Ascending aorta (tissue), 2 donors: ENCODE measurements at places on chromosomes 11 and 22. TPM values are rescaled to one million over a fixed set of nuclear protein-coding genes. Genes with fewer than 3 reads are reported as not detected.

SLC22A25 gene
- total RNA-seq, result not detected

NADSYN1 gene
- total RNA-seq, result 33.3 TPM

RIC3 gene
- total RNA-seq, result 5.3 TPM

NLRP14 gene
- total RNA-seq, result not detected

DNA sequence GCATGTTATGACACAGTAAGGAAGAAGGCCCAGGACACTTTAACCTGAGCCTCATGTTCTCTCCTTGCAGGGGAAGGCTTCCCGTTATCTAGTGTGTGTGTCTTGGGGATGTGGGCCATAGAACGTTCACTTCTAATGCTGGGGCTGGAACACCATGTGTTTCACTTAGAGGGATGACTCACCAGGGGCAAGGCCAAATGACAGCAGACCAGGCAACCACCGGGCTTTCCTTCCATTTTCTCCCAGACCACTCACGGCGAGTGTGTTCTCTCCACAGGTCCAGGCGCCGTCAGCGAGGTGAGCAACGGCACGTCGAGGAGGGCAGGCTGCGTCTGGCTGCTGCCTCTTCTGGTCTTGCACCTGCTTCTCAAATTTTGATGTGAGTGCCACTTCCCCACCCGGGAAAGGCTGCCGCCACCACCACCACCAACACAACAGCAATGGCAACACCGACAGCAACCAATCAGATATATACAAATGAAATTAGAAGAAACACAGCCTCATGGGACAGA is 964.4 kb downstream of the NTM start:
- H3K4me3 ChIP-seq, result no peak overlapping the region
- H3K27me3 ChIP-seq, result no peaks in the 10 kb centered on the region
- no peak for DNase-seq
- no peak overlapping the region for H3K27ac ChIP-seq
- no peaks in the 10 kb centered on the region for H3K4me1 ChIP-seq

DNA sequence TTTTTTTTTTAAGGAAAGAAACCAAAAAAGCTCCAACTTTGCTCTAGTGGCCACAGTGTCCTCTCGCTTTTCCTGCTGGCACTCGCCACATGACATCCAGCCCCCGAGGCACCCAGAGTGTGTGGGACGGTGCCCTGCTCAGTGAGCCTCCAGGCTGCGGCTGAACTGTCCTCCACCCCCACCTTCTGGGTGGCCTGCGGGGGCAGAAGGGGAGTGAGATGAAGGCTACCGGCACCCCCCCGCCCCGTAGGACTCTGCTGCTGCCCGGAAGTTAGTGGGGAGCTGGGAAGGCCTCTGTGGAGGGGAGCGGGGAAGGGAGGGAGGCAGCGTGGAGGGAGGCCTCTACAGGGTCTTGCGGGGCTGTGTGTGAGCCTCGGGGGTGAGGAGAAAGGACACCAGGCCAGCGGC is 264.4 kb downstream of the CTTN start:
- no peak overlapping the region for H3K4me3 ChIP-seq
- no peak overlapping the region for H3K27ac ChIP-seq
- DNase-seq, result no peak
- peaks cover 5% of the 10 kb centered on the region for H3K27me3 ChIP-seq
- no peaks in the 10 kb centered on the region for H3K4me1 ChIP-seq

DNA sequence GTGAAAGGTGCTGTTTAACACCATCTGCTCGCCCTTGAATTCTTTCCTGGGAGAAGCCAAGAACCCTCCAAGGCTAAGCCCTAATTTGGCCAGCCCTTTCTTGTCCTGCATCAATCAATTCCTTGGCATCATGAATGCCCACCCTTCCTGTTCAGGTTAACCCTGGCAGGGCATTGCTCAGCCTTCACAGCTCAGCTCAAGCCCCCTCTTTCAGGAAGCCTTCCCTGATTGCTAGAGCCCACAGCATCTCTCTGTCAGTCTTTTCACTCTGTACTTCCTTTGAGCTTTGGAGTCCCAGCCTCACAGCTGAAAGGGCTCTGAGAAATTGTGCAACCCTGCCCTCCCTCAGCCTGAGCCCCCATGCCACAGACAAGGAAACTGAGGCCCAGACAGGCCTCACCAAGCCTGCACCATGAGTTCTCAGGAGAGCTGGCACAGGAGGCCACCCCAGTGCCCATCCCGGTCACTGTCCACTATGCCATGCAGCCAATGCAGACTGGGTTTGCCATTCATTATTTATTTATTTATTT is 16.9 kb downstream of the RPL3 start:
- no peak for DNase-seq
- H3K4me3 ChIP-seq, result no peak overlapping the region
- H3K27me3 ChIP-seq, result no peaks in the 10 kb centered on the region
- H3K36me3 ChIP-seq, result no peaks in the 10 kb centered on the region
- peaks cover 5% of the 10 kb centered on the region for H3K4me1 ChIP-seq

- H3K27ac ChIP-seq, result no peak overlapping the region
- no peaks in the 10 kb centered on the region for H3K36me3 ChIP-seq
- no peak overlapping the region for H3K4me3 ChIP-seq
- no peaks in the 10 kb centered on the region for H3K27me3 ChIP-seq
- no peaks in the 10 kb centered on the region for H3K4me1 ChIP-seq
Measured at GRCh38 chr22:49023161-49023878, 804.4 kb downstream of the BRD1 start.

- no peaks in the 10 kb centered on the region for H3K4me1 ChIP-seq
- H3K4me3 ChIP-seq, result no peak overlapping the region
- no peaks in the 10 kb centered on the region for H3K36me3 ChIP-seq
- no peak overlapping the region for H3K27ac ChIP-seq
- no peak for DNase-seq
- no peaks in the 10 kb centered on the region for H3K27me3 ChIP-seq
Measured at GRCh38 chr11:23725752-23726151, 771.1 kb upstream of the LUZP2 start.

- H3K4me3 ChIP-seq, result no peak overlapping the region
- no peak for DNase-seq
- H3K27me3 ChIP-seq, result no peaks in the 10 kb centered on the region
- peak overlapping the region; percentile 59 for H3K27ac ChIP-seq
Measured at GRCh38 chr22:38230916-38231315, 29.1 kb downstream of the MAFF start.
